ENCODE measurements at places on chromosomes 2 and 18.

DNA sequence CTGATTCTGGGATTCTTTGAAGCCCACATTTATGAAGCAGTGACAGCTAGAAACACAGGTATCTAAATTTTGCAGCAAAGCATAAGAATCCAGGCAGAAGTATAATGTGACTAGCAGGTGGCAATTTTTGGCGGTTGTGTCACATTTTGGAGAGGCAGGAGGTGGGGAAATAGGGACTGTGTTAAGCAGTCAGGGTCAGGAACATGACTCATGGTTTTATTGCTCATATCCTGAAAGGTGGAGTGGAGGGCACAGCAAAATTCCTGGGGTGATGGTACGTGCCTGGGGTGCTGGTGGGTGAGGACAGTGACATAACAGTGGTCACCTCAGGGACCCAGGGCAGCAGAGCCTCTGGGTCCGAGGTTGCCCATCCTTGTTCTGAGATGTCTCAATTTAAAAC lies 63.5 kb upstream of the TTN start:
- no peak for DNase-seq

GRCh38 chr2:145110668-145111356 lies 590.9 kb upstream of the ZEB2 start:
- no peak for DNase-seq

- DNase-seq, result no peak
Observed at GRCh38 chr18:39350945-39351344, 1785.3 kb upstream of the CELF4 start.

DNA sequence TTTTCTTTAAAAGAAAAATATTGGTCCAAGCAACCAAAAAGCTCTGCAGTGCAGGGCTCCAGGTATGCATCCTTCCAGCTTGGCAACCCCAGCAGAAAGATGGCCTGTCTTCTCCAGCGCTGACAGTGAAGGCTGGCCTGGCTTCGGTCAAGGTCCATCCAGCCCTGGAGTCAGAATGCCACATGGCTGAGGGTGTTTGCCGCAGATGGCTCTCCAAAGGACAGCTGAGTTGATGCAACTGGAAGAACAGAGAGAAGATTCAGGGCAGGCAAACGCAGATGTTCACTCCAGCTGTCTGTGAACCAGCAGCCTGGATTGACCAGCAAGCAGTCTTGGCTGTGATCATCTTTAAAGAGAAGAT lies 51.4 kb downstream of the MARCO start:
- DNase-seq, result no peak

DNA sequence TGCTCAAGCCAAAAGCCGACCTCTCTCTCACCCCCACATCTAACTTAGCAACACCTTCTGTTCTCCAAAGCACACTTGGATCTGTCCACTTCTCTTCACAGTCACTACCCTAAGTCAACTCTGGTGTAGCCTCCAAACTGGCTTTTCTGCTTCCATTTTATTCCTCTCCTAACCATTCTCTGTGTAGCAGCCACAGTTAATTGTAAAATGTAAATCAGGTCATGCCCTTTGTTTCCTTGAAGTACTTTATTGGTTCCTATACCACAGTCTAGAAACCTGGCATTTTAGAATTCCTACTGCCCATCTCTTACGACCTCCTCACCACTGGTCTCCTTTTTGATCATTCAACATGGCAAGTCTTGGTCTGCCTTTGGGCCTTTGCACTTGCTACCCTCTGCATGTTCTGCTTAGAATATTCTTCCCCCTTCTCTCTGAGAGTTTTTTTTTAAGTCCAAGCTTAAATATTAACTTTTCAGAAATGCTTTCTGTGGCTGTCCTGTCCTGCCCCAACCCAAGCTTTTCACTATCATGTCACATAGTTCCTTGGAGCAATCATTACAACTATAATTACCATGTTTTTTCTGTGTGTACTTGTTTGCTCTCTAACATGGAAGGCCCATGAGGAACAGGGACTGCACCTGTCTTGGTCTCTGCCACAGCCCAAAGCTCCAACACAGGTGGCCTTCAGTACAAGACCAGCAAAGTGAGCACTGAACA lies 42.9 kb downstream of the PLA2R1 start:
- DNase-seq, result no peak

GRCh38 chr2:152466980-152467676 lies 132.2 kb downstream of the FMNL2 start:
- no peak for DNase-seq

DNA sequence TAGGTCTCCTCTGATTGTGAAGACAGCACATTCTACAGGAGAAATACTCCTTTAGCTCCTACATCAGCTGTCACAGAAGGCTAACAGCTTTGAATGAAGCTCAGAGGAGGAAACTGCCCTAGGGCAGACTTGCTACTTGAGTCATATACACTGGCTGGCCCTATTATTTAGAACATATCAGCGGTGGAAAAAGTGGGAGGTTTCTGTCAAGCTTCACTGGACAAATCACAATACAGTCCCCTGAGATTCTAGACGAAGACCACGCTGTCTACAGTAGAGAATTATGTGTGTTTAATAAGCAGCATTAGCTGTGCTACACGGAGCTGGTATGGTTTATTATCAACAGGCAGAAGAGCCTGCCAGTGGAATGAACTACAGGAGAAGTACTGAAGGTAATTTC lies 230.9 kb upstream of the FSIP2 start:
- no peak for DNase-seq

All from stimulated activated CD4-positive, alpha-beta T cell treated with anti-CD3 and anti-CD28 coated beads, Interleukin-4, amount 100 ng/mL, for 1 hour (primary cell).